ENCODE measurements at places on chromosomes 7 and 10.

DNA sequence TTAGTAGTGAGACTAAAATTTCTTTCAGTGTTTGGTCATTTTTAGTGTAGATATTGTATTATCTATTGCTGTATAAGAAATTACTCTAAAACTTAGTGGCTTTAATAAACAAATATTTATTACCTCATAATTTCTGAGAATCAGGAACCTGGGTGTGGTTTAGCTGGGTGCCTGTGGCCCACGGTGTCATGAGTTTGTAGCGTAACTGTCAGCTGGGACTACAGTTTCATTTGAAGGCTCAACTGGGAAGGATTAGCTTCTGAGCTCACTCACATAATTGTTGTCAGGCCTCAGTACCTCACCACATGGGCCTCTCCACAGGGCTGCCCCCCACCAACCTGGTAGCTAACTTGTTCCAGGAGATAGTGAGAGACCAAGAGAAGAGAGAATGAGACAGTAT lies 98.5 kb downstream of the SRI start:
- DNase-seq, result no peak

DNA sequence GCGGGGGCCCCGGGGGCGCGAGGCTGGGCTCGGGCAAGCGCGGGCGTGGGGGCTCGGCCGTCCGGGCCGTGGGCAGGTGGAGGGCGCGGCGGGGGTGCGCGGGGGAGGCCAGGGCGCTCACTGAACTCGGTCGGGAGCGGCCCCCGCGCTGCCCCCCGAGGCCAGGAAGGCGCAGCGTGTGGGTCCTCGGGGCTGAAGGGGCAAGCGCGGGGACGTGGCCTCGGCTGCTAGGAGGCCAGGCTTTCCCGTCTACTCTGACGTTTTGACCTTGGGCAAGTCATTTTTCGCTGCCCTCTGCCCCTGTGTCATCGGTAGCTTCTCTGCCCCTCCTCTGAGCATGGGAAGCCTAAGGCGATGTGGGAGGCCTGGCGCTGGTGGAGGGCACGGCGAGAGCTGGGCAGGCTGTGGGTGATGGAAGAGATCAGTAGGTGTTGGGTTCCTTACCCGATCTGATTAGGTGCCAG lies 441 bp downstream of the FBH1 start:
- no peak for DNase-seq

GRCh38 chr10:122161795-122162194 lies 109.3 kb upstream of the BTBD16 start:
- DNase-seq, result no peak

GRCh38 chr7:126972571-126972970 lies 280.2 kb downstream of the GRM8 start:
- no peak for DNase-seq

DNA sequence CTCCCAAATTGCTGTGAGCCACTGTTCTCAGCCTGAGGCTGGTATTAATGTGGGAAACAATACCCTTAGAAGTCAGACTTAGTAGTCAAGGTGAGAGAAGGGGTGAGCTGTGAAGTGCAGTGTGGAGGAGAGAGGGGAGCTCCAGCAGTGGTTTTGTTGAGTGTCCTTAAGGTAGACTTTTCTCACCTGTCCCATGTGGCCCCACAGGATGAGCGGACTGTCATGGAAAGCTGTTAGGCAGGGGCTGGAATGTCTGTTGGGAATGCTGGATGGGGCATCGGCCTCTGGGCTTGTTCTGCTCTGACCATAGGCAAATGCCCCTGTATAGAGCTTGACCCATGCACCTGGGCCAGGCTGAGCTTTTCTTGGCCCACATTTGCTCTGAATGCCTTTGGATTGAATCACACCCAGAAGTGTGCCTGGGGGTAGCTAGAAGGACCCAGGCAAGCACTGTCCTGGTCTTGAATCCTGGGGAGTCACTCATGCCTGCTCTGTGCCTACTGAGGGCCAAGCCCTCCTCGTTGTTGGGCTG lies 36.3 kb upstream of the SH2D4B start:
- DNase-seq, result no peak

GRCh38 chr10:102398172-102399020 lies 2.9 kb downstream of the NFKB2 start:
- no peak for DNase-seq

Data from stimulated activated CD8-positive, alpha-beta memory T cell treated with anti-CD3 and anti-CD28 coated beads, Interleukin-15, amount 100 ng/mL, for 1 hour (primary cell).